Renal cortex interstitium (tissue), 15 donors: ENCODE measurements at places on chromosomes 12 and 14. TPM values are rescaled to one million over a fixed set of nuclear protein-coding genes. Genes with fewer than 3 reads are reported as not detected.

DNA sequence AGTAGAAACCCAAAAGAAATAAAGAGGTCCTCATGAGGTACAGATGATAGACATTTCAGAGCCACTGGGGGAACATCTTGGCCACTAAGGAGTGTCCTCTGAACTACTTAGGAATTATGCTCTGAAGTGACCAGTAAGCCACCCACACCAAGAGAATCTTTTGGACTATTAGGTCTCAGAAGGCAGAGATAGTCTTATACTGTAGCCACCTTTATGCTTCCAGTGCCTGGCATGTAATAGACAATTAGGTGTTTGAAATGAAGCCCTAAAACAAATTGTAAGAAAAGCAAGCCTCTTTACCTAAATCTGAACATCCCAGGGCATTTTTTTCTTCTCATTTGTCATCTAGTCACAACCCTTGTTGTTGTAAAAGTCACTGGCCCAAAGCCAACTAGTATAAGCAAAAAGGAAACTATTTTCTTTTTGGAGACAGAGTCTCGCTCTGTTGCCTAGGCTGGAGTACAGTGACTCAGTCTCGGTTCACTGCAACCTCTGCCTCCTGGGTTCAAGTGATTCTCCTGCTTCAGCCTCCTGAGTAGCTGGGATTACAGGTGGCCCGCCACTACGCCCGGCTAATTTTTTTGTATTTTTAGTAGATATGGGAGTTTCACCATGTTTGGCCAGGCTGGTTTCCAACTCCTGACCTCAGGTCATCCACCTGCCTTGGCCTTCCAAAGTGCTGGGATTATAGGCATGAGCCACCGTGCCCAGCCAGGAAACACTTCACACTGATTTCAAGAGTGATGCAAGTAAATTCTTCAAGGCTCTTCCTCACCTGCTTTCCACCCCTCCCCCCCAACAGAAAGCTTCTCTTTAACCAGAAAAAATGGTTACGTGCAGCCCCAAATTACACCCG is 11.1 kb downstream of the PLEKHA5 start:
- DNase-seq, result no peak

- DNase-seq, result no peak
Measured at GRCh38 chr14:61502459-61503093, 181.2 kb downstream of the PRKCH start.

DNA sequence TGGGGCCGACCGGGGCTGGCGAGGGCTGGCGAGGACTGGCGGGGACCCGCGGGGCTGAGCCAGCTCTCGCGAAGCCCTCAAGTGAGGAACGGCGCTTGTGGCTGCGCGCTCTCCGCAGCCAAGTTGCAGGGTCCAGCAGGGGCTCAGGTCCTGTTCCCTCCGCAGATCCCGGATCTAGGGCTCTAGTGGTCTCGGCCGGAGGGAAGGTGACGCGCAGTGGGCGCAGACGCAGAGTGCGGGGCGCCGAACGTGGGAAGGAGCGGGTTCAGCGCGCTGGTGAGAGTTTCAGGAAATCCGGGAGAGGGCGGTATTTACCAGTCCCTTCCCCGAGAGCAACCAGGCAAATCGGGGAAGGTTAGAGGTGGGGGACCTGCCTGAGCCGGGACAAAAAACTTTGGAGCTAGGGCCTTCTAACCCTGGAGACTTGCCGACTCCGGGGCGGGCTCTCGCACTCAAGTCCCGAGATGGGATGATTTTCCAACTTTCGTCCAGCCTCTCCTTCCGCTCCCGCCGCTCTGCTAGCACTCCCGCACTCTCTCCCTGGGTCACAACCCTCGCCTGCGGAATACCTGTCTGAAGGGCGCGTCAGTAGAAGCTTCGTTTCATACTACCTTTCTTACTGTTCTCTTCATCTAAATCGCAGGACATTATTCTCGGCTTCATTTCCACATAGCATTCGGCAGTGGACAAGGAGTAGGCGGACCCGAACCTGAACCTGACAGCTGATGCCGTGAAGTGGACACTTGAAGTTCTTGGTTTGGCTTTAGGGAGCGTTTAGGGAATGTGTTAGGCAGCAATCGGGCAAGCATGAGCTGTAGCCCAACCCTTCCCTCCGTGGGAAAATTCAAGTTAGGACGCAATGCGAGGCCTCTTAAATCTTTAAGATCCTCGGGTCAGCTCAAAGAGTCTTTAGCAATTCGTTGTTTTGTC is 13.6 kb upstream of the PAX9 start:
- no peak for DNase-seq

SLC5A8 gene
- polyA plus RNA-seq, result 51.2 TPM

DNA sequence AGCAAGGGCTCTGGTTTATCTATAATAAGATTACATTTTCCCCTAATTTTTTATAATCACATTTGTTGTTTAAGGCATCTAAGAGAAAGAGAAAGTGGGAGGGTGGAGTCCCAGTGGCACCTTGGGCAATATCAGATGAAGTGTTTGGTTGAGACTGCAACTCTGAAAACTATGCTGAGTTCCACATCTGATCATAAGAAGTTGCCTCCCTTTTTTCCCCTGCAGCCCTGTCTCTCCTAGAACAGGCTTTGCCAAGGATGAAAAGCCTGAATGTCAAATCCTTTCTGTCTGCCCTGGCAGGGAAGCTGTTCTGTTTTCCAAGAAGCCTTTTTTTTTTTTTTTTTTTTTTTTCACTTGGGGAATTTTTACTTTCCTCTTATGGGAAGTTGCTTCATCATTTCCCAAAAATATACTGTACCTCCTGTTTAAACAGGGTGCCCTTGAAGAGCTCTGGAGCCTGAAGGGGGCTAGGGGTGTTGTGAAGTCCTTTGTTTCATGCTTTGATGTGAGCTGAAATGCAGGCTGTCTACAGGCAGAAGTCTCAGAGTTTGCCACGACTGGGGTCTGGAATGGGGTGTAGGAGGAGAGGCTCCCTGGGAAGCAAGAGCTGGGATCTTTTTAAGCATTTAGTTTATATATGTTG is 71.3 kb downstream of the SUSD6 start:
- no peak for DNase-seq

TXNRD1 gene
- 50.2 TPM for polyA plus RNA-seq

SLC25A47 gene
- polyA plus RNA-seq, result not detected

SOAT2 gene
- polyA plus RNA-seq, result 2.0 TPM

MUCL1 gene
- polyA plus RNA-seq, result not detected

GRCh38 chr14:56276108-56276507 is 157.9 kb downstream of the PELI2 start:
- DNase-seq, result no peak

DNA sequence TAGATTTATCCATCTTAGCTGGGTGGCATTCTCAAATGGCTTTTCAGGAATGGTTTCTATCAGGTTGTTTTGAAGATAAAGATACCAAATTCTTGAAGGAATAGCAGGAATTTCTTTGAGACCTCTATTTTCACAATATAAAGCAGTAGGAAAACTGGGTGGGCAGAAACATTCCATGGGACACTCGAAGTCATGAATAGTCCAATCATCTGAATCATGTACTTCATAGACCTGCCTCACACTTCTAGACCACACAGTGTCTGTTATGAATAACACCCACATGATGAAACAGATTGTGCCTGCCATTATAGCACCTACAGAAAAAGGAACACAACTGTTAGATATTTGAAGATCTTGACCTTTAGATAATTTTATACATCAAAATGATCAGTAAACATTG is 1.8 kb downstream of the KERA start:
- no peak for DNase-seq

CD27 gene
- 1.3 TPM for polyA plus RNA-seq

- DNase-seq, result no peak
Measured at GRCh38 chr12:112881602-112882001, 25.2 kb upstream of the OAS1 start.

IRAK3 gene
- 3.2 TPM for polyA plus RNA-seq

DNA sequence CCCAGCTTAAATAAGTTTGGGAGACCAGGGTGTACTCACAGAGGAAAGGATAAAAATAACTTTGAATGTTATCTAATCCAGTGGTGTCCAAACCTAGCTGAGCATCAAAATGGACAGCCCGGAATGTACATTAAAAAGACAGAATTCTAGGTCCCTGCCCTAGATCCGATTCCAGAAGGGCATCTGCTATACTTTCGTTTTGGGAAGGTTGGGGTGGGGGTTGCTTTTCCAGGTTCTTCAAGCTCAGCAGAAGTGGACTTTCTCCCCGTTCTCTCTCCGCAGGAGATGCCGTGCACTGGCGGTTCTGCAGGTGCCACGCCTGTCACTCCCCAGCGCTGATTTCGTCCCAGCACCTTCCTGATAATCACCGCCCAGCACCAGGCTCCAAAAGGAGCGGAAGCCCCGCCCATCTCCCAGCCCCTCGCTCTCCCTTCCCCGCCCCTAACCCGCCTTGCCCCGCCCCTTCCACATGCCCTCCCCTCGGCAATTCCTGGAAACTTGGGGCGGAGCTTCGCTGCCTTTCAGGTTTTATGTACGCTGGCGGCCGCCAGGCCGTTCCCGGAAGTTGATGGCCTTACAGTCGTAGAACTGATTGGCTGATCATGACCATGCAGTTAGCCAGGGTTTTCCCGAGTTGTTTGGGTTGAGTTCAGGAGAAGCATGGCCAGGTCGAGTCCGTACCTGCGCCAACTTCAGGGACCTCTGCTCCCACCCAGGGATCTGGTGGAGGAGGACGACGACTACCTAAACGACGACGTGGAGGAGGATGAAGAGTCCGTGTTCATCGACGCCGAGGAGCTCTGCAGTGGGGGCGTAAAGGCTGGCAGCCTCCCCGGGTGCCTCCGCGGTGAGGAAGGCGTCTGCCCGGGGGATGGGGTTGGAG is at the start of gene HELB:
Gene HELB, plus strand, starts transcription at position 550 of the 883 bp plus-strand sequence. Its CDS starts 111 bp downstream, at position 661.
- peak; percentile 95 for DNase-seq
